ENCODE measurements at places on chromosomes 7 and 10.

DNA sequence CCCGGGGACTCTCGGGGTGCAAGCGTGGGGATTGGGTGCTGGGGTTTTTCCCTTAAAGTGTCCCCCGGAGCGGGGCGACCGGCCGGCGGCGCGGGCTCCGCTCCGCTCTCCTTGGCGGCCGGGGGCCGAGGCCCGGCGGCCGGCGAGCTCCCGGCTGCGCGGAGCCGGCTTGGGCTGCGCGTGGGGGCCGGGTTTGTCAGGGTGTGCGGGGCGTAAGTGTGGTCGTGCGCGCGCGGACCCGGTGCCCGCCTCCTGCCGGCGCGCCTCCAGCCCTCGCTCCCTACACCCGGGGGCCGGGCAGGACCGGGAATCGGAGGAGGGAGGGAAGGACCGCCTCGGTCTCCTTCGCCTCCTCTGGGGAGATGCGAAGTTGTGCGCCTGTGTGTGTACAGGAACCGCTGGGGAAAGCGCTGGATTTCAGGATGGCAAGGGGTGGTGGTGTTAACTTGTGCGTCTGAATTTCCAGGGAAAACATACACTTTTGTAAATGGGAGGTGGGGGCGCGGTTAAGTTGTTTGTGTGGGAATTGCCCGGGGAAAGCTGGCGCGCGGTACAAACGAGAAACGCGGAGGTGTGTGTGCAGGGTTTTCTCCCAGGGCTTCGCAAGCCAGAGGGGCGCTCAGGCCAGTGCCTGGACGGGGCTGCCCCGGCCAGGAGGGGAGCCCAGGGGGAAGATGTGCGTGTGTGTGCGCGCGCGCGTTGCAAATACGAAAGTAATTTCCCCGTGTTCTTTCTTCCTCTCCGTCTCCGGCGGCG lies 737 bp downstream of the ZMIZ1 start:
- DNase-seq: no peak

DNA sequence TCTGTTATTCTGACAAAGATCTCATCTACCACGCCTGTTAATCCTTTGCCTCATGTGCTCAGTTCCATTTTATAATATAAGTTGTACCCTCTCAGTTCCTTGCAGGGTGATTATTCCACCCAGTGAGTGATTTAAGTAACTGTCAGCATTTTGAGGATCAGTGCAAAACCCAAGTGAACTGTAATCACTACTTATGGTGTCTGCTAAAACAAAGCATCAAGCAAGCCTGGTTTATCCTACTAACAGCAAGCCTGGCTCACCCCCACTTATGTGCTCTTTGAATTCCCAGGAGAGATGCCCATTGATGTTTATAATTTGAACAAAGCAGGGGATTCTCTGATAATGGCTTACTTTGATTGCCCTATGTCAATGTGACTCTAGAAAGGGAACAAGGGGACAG lies 186.8 kb upstream of the LRGUK start:
- no peak for DNase-seq

DNA sequence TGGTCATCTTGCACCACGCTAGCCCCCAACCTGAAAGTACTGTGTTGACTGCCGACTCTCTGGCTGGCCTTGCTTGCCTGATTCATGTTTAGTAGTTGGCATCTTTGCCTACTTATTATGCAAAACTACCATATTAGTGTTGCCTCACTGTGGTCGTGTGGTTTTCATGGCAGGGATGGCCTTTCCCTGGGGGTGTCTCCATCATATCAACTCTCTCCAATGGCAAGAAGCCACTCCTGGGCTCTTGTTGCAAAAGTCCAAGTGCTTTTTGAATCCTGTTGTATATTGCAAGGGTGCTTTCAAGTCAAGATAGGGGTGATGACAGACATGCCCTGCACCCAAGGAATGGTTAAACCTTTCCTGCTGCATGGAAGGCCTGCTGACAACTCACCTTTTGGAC lies 39.4 kb downstream of the ABLIM1 start:
- no peak for DNase-seq

GRCh38 chr7:1651891-1652290 lies 18.2 kb upstream of the ELFN1 start:
- no peak for DNase-seq

GRCh38 chr7:40979296-40979695 lies 723.6 kb downstream of the INHBA start:
- DNase-seq: no peak

- no peak for DNase-seq
Observed at GRCh38 chr7:80415522-80415921, 96.3 kb downstream of the GNAT3 start.

GRCh38 chr7:49771427-49772176 lies 1.8 kb upstream of the VWC2 start:
- DNase-seq: no peak

DNA sequence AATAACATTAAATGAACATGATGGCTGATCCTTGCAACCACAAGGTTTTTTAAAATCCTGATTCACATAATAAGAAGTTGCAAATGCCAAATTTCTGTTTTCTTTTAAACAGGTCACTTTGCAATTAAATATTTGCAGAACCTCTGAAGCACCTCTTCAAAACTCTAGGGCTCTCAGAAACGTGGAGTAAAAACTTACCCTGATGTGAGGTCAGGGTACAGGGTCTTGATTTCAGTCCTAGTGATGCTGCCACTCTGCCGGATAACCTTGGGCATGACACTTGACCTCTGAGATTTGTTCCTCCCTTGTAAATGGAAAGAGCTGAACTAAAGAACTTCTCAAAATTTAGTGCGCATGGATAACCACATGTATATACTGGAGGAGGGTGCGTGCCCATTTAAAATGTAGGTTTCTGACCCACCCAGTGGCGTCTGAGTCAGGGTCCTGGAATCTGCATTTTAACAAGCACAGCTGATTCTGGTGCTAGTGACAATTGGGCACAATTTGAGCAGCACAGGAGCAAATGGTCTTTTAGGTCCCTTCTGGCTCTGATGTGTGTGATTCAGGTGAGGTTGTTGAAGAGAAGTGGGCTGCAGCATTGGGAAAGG lies 35.5 kb upstream of the TNPO3 start:
- no peak for DNase-seq

DNA sequence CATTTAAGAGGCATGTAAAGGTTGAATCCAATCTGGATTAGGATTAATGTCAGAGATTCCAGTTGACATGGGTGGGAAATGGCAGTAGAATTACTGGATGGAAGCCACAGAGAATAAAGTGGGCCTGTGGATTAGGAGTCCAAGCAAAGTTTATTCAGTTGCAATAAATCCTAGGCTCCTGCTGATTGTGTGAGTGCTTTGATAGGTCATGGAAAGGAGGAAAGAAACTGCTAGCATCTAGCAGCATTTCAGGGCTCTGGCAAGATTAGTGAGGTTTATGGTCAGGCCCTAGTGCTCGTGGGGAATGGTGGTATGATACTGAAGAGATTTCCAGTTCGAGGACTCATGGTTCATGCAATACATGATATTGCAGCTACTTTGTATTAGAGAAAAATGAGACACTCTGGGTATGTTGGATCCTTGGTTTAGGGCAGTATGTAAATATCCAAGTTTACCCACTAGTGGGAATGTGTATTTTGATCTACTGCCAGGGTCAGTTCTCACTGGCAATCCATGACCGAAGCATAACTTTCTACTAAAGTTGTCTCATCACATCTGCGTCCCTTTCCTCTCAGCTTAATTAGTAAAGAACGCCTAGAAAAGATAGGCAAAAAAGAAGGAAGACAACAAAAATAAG lies 235.0 kb downstream of the SUGCT start:
- no peak for DNase-seq

DNA sequence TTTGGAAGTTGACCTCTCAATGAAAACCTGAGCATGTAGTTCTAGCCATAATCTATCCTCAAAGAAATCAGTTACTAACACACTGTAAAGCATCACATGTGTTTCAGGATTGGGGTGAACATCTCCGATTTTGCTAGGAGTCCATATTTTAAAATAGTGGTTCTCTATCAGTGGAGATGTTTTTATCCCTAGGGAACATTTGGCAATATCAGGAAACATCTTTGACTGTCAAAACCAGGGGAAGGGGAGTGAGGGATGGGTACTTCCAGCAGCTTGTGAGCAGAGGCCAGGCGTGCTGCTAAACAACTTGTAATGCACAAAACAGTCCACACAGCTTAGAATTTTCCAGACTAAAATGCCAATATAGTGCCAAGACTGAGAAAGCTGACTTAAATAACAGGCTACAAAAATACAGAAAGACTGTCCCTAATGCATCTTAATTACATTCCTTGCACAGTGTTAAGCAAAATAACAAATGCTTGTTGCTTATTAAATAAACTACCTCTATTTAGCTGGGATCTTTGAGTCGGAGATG lies 120.9 kb downstream of the CRPPA start:
- DNase-seq: no peak

- DNase-seq: no peak
Observed at GRCh38 chr7:155198901-155199845, 98.5 kb upstream of the INSIG1 start.

DNA sequence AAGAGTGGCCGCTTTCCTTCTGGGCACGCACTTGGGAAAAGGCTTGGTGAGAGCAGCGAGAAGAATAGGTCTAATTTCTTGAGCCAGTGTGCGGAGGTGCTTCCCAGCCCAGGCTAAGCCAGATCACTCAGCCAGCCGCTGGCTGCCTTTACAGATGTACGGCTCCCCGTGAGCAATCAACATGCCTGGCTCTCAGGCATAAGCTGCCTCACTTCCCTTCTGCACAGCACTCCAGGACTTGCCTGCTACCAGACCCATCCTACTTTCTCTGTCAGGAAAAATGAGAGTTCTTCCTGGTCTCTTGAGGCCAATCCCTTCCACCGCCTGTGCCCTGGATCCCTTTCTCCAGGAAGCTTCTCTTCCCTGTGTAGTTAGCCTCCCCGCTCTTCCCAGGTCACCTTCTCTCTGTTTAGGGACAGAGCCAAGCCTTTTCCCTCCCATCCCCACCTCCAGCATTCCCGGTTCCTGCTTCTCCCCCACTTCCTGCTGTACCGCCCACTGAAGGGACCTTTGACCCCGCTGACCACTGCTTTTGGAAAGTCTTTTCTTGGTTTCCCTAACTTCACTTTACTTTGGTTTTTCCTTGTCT lies 1.1 kb upstream of the ACTR3C start:
- no peak for DNase-seq

DNA sequence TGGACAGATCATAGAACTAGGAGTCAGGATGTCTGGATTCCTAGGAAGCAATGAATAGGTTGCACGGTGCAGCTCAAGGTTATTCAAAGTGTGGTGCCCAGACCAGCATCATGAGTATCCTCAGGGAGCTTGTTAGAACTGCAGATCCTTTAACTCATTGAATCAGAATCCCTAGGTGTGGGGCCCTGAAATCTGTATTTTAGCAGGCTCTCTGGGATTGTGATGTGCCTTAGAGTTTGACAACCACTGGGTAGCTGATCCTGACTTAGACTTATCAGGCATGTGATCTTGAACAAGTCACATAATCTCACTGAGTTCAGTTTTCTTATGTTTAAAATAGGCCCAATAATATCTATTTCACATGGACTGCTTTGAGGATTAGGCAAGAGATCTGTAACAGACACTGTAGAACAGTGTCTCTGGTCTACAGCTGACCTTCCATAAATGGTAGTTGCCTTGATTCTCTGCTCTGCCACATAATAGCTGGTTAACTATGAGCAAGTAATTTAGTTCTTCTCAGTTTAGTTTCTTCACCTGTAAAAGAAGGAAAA lies 46.4 kb upstream of the ATRNL1 start:
- DNase-seq: no peak

- DNase-seq: peak; percentile 42
Observed at GRCh38 chr7:105387508-105388355, 989 bp downstream of the SRPK2 start.

- DNase-seq: no peak
Observed at GRCh38 chr10:36110097-36110496, 468.0 kb upstream of the FZD8 start.

GRCh38 chr7:46452561-46453135 lies 531.6 kb upstream of the IGFBP3 start:
- no peak for DNase-seq

- no peak for DNase-seq
Observed at GRCh38 chr7:10644849-10645248, 328.8 kb upstream of the PHF14 start.

DNA sequence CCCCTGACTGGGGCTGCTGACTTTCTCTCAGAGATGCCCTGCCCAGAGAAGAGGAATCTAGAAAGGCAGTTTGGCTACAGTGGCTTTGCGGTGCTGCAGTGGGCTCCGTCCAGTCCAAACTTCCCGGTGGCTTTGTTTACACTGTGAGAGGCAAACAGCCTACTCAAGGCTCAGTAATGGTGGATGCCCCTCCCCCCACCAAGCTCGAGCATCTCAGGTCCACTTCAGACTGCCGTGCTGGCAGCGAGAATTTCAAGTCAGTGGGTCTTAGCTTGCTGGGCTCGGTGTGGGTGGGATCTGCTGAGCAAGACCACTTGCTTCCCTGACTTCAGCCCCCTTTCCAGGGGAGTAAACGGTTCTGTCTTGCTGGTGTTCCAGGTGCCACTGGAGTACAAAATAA lies 734.5 kb upstream of the LRRN3 start:
- no peak for DNase-seq

- DNase-seq: no peak
Observed at GRCh38 chr7:156496363-156496769, 144.2 kb upstream of the RNF32 start.

GRCh38 chr10:131082991-131083481 lies 228.5 kb downstream of the TCERG1L start:
- DNase-seq: no peak

DNA sequence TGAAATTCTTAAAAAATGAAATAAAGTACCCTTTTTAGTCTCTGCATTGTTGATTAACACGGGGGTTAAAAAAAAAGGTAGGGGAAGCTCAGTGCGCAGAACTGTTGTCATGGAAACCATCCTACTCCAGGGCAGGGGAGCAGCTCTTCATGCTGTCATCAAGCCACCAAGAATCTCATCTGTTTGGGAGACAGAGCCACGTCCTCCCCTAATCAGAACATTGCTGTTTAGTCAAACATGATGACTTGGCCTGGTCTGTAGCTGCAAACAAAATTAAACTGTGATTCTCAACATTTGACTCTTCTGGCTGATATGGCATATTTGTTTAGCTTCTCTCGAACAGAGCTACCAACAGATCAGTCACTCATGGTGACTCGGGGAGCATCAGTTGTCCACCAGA lies 254.4 kb upstream of the KLF14 start:
- DNase-seq: no peak

GRCh38 chr10:12097791-12098190 lies 29.0 kb downstream of the DHTKD1 start:
- no peak for DNase-seq

DNA sequence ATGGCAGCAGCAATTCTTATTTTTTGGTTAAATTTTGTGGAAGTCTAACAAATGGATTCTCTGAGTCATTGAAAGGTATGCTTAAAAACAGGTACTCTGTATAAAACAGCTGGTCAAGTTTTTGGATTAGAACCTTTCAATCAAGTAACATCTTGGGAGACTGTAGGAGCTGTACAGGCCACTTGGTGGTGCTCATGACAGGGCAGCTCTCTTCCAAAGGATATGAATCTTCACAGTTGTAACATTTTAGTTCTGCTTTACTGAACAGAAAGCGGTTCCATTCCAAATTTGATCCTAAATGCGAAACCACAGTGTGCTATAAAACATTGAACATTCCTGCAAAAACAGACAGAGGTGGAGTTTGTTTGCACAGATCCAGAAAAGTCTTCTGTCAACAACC lies 44.5 kb upstream of the AGR3 start:
- DNase-seq: no peak

All from D721Med (cell line).